Heart right ventricle (tissue), 16 donors: ENCODE measurements at places on chromosomes 13 and 19. TPM values are rescaled to one million over a fixed set of nuclear protein-coding genes. Genes with fewer than 3 reads are reported as not detected.

ZNF765 gene
- total RNA-seq, result 5.4 TPM

S1PR2 gene
- 8.5 TPM for total RNA-seq

C19orf18 gene
- 2.1 TPM for total RNA-seq

TPTE2 gene
- total RNA-seq, result not detected

AMER2 gene
- total RNA-seq, result not detected

CEACAM19 gene
- total RNA-seq, result 6.2 TPM

CRTC1 gene
- 9.7 TPM for total RNA-seq

GADD45GIP1 gene
- 33.9 TPM for total RNA-seq

LHB gene
- not detected for total RNA-seq

ZNF429 gene
- total RNA-seq, result 8.5 TPM

UPK1A gene
- not detected for total RNA-seq

KRTDAP gene
- not detected for total RNA-seq

PSG7 gene
- total RNA-seq, result not detected

RGCC gene
- total RNA-seq, result 35.1 TPM

ELOF1 gene
- 32.5 TPM for total RNA-seq

METTL21C gene
- not detected for total RNA-seq

PTPRH gene
- 6.9 TPM for total RNA-seq

IGSF23 gene
- total RNA-seq, result not detected

CD37 gene
- 2.0 TPM for total RNA-seq
